ENCODE measurements at places on chromosomes 2 and 18. TPM values are rescaled to one million over a fixed set of nuclear protein-coding genes. Genes with fewer than 3 reads are reported as not detected.

The TGFA gene
- 7.8 TPM for total RNA-seq

The HAAO gene
- not detected for total RNA-seq

The ABCG8 gene
- total RNA-seq: not detected

The DSG2 gene
- 5.8 TPM for total RNA-seq

GRCh38 chr2:60439219-60439974 is 114.1 kb downstream of the BCL11A start:
- no peak for DNase-seq

GRCh38 chr2:114083717-114084387 is 194.0 kb downstream of the ACTR3 start:
- no peak for DNase-seq

GRCh38 chr2:159232456-159233170 is 53.9 kb downstream of the WDSUB1 start:
- DNase-seq: no peak

DNA sequence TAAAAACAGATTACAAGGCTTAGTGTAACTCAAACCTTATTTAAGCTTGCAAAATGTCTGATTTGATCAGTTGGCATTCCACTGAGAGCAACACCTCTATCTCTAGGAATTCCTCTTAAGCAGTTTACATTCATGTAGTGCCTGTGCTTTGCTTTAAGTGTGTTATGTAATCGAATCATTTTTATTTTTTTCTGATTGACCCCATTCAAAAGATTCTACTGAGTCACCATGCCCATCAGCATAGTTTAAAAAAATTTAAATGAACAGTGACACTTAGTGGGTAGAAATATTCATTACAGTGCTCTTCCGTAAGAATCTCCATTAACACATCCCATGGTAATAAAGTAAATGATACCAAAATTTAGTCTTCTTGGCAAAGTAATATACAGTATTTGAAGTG is 67.8 kb upstream of the SLC4A10 start:
- no peak for DNase-seq

- DNase-seq: no peak
Measured at GRCh38 chr2:228352048-228352447, 170.6 kb upstream of the SPHKAP start.

- DNase-seq: no peak
Measured at GRCh38 chr2:127581516-127582490, 46.3 kb downstream of the MYO7B start.

DNA sequence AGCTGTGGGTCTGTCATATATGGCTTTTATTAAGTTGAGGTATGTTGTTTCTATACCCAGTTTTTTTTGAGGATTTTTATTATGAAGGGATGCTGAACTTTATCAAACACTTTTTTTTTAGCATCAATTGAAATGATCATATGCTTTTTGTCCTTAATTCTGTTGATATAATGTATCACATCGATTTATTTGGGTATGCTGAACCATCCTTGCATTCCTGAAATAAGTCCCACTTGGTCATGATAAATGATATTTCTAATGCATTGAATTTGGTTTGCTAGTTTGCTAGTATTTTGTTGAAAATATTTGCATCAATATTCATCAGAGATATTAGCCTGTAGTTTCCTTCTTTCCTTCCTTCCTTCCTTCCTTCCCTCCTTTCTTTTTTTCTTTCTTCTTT is 22.5 kb upstream of the CWC22 start:
- DNase-seq: no peak
